Stimulated activated CD4-positive, alpha-beta T cell treated with anti-CD3 and anti-CD28 coated beads, Interleukin-1b, Interleukin-23, amount 100 ng/mL, for 1 hour (primary cell): ENCODE measurements at places on chromosomes 1 and 21.

- no peak for DNase-seq
Measured at GRCh38 chr1:39890273-39890672, 7.0 kb upstream of the TRIT1 start.

DNA sequence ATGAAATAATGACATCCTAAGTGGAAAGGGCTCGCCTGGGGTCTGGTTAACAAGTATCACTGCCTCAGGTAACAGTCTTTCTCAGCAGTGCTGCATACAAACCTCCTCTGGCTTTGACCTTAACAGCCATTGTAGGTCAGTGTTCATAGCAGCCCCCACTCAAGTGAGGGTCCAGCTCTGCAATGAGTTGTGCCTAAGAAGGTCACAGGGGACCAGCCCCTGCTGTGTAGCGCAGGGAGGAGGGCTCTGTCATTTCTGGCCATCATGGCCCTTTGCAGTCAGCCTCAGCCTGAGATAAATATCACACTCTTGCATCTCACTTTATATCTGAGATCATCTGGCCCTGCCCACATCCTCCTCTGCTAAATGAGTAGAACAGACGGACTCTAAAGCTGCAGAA, 18.1 kb upstream of the MYSM1 start:
- no peak for DNase-seq

- DNase-seq = no peak
Measured at GRCh38 chr1:227929751-227930472, 17.8 kb downstream of the WNT9A start.

DNA sequence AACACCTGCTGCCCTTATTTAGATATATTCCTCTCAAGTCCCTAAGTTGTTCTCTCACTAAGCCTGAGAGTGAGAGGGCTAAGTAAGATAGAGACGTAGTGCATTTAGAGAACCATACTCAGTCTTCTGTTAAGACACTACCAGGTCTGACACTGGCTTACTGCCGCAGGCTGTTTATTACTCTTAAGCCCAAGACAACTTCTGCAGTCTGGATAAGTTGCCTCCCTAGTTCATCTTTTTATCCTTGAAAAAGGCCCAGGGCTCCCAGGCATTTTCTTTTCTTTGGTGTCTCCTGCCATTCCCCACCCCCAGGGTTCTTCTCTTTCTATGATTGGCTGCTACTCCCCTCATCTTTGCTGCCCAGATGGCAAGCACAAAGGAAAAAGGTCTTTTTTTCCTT, 38.7 kb downstream of the CACHD1 start:
- DNase-seq = no peak

- DNase-seq = no peak
Measured at GRCh38 chr1:213284626-213285025, 233.6 kb downstream of the RPS6KC1 start.

GRCh38 chr1:56688522-56689026, 43.5 kb downstream of the PRKAA2 start:
- DNase-seq = no peak

- DNase-seq = no peak
Measured at GRCh38 chr1:3588395-3588794, 22.9 kb downstream of the MEGF6 start.

DNA sequence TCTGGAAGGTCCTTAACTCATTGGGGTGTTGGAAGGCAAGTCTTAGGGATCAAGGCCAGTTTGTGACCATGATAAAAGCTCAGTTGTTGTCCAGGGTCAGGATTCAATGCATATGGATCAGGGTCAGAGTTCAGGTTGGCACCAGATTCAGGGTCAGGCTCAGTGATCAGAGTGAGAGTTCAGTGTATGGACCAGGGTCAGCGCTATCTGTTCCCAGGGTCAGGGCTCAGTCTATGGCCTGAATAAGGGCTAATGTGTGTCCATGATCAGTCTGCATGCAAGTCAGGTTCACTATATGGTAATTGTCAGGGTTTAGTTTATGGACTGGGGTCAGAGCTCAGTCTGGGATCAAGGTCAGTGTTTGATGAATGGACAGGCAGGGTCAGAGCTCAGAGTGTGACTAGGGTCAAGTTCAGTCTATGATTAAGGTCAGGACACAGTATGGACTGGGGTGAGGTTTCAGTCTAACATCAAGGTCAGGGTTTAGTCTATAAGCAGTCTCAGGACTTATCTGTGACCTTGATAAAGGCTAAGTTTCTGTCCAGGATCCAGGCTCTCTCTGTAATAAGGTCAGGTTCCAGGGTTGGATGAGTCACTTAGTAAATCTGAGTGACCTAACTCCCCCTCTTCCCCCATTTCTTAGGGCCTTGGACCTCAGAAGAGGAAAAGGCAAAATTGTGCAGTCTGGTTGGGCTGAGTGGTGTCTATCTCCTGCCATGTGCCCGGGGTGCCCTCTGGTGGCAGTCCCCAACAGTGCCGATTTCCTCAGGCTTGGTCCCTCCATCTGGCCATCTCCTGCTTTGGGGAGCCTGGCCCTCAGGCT, 23.8 kb downstream of the KNCN start:
- DNase-seq = peak; percentile 66

DNA sequence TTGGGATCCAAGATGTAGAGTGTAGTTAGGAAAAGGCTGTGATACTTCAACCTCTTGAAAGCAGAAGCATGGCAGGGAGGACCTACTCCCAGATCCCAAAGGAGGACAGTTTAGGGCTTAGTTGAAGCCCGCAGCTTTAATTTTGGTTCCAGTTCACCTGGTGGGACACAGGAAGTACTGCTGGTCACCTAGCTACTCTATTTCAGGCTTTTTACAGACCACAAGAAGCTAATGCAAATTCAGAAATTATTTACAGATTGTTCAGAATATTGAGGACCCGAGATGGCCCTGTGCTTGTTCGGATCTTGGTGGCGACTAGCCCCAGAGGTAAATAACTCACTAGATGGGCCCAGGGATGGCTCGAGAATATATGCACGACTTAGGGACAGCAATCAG, 6.4 kb upstream of the SMCP start:
- no peak for DNase-seq

DNA sequence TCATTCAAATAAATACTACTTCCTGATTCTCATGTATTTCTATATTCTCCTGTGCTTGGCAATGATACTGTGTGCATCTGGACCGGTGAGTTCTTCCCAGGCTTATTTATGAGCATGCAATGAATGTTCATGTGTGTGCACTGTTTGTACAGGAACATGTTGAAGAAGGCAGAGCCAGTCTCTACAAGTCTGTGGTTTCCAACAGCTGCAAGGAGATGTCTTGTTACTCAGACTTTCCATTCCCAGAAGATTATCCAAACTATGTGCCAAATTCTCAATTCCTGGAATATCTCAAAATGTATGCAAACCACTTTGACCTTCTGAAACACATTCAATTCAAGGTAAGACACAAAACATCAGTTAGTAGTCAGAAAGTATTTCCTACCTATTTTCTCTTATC, 19.1 kb downstream of the FMO1 start:
- no peak for DNase-seq

DNA sequence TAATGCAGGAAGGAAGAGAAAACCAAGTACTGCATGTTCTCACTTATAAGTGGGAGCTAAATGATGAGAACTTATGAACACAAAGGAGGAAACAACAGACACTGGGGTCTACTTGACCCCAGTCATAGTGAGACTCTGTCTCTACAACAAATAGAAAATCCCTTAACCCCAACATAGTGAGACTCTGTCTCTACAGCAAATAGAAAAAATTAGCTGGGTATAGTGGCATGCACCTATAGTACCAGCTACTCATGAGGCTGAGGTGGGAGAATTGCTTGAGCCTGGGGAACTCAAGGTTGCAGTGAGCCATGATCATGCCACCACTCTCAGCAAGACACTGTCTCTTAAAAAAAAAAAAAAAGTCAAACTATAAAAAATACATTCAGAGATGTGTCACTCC, 42.7 kb downstream of the GIPC2 start:
- no peak for DNase-seq

DNA sequence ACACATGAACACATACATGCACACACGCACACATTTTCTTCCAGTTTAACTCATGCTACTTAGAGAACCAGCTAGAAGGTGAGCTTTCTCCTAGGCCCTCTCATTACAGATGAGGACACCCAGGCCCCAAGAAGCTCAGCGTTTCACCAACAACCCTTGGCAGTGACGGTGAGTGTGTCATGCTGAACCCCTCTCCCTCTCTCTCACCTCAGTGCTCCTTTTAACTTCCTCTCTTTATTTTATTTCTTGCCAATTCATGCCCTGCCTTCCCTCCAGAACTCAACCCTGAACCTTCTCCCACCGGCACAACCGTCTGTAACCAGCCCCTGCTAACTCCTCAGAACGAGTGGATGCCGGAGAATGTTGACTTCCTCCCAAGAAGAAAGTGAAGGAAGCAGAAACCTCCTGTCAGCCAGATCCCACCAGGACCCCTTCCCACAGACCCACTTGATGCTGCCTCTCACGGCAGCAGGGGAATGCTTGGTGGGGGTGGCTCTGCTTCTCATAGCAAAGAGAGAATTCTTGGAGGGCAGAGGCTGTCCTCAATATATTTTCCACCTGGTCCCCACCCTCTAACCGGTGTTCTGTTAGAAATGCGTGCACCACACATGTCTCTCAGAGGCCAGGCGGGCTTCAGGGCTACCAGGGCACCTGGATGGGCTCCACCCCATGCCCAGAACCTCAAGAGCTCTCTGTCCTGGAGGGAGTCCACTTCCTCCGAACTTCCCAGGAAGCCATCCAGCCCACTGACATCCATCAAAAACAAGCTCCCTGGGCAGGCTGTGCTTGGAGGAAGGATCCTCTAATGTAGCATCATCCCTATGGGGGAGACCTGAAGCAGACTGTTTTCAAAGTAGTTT, 134.0 kb downstream of the TOMM20 start:
- DNase-seq = no peak
